Astrocyte of the spinal cord (primary cell): ENCODE measurements at places on chromosomes 4 and X.

- DNase-seq, result peak; percentile 12
These were observed 85.5 kb downstream of the STARD8 start for GRCh38 chrX:68732906-68733493.

GRCh38 chrX:5307416-5307815, 921.3 kb downstream of the NLGN4X start:
- DNase-seq, result no peak

DNA sequence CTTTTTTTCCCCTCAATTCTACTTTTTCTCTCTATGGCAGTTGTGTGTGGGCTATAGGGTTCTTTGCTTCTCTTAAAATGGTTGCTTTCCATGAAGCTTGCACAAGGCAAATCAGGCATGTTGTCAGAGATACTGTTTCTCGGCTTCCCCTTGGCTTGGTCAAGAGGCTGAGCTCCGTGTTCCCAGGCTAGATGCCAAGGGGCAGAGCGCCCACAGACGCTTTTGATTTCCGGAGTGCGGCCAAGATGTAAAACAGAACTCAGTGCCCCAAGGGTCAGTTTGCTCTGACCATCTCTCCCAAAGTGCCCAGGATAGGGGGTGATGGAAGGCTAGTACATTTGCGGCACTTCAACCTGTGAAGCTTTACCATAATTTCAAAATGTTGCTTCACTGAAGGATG, 64.2 kb upstream of the DIPK2B start:
- DNase-seq, result no peak

DNA sequence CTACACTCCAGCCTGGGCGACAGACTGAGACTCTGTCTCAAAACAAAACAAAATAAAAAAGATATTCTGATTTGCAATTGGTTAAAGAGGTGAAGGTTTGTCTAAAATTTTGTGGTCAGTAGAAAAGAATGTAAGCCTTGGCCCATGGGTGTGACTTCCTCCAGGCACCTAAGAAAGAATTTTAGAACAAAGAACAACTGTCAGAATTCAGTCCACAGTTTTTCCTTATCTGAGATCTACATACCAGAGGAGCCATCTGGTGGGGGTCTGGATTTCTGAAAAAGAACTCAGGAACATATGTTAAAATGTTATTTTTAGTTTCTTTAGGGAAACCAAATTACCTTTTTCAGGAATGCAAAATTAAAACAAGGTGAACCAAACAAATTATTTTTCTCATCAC, 434.1 kb downstream of the ANKRD50 start:
- DNase-seq, result peak; percentile 19
